ENCODE measurements at places on chromosomes 13 and 19. TPM values are rescaled to one million over a fixed set of nuclear protein-coding genes. Genes with fewer than 3 reads are reported as not detected.

ZNF682 gene
- 1.0 TPM for total RNA-seq

DACH1 gene
- 1.5 TPM for total RNA-seq

ACP4 gene
- total RNA-seq: not detected

NKPD1 gene
- total RNA-seq: not detected

ZNF737 gene
- 2.0 TPM for total RNA-seq

CDC42EP5 gene
- total RNA-seq: 3.4 TPM

SYCN gene
- not detected for total RNA-seq

CEACAM8 gene
- total RNA-seq: not detected

GMIP gene
- 6.5 TPM for total RNA-seq

NALCN gene
- 0.28 TPM for total RNA-seq

Data from right lobe of liver (tissue), 6 donors.